ENCODE measurements at places on chromosomes 4 and X. TPM values are rescaled to one million over a fixed set of nuclear protein-coding genes. Genes with fewer than 3 reads are reported as not detected.

The ARHGAP24 gene
- total RNA-seq: 12.4 TPM

The RHOH gene
- 1.5 TPM for total RNA-seq

The TCEAL7 gene
- total RNA-seq: 90.0 TPM

The STATH gene
- not detected for total RNA-seq

The PABPC1L2A gene
- total RNA-seq: not detected

- no peak for DNase-seq
- H3K27me3 ChIP-seq: no peaks in the 10 kb centered on the region
- H3K4me1 ChIP-seq: no peaks in the 10 kb centered on the region
- no peak overlapping the region for H3K4me3 ChIP-seq
- no peak overlapping the region for H3K27ac ChIP-seq
- no peaks in the 10 kb centered on the region for H3K36me3 ChIP-seq
Observed at GRCh38 chr4:163624727-163625126, 130.2 kb downstream of the TMA16 start.

GRCh38 chr4:181688872-181689271, 554.3 kb upstream of the TENM3 start:
- DNase-seq: no peak
- H3K4me1 ChIP-seq: no peaks in the 10 kb centered on the region
- H3K4me3 ChIP-seq: no peak overlapping the region
- no peaks in the 10 kb centered on the region for H3K36me3 ChIP-seq

DNA sequence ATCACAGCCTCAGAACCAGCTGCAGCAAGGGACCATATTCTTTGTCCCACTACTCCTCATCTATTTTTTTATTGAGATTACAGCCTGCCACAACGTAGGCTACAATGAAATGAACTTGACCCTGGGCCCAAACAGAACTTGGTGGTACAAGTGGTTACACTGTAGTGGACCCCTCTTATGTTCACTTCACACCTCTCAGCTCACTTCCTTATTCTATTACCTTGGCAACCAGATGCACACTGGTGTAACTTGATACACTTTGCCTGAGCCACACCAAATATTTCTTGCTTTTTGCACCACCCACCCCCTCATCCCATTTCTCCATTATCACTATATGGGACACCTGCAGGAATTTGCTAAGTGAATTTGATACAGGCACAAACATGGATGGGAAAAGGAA, 105.8 kb downstream of the CXCL13 start:
- no peak for DNase-seq
- no peaks in the 10 kb centered on the region for H3K4me1 ChIP-seq
- no peaks in the 10 kb centered on the region for H3K27me3 ChIP-seq
- H3K36me3 ChIP-seq: no peaks in the 10 kb centered on the region
- no peak overlapping the region for H3K27ac ChIP-seq
- no peak overlapping the region for H3K4me3 ChIP-seq

DNA sequence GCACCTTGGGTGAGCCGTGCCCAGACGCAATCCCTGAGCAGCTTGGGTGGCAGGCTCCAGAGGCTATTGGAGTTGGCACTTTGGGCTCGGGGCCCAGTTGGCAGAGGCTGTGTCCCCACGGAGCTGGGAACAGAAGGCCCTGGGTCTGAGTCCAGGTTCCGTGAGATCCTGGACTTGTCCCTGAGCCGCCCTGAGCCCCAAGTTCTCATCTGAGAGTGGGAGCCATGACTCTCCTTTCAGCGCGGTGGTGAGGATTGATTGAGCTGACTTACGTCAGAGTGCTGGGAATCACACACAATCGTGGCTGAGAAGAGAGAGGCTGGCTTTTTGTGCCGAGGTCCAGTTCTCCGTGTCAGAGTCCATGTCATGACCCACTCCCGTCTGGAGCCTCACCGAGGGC, 98.0 kb downstream of the PSAPL1 start:
- DNase-seq: no peak
- no peaks in the 10 kb centered on the region for H3K4me1 ChIP-seq
- no peak overlapping the region for H3K27ac ChIP-seq
- H3K4me3 ChIP-seq: no peak overlapping the region

DNA sequence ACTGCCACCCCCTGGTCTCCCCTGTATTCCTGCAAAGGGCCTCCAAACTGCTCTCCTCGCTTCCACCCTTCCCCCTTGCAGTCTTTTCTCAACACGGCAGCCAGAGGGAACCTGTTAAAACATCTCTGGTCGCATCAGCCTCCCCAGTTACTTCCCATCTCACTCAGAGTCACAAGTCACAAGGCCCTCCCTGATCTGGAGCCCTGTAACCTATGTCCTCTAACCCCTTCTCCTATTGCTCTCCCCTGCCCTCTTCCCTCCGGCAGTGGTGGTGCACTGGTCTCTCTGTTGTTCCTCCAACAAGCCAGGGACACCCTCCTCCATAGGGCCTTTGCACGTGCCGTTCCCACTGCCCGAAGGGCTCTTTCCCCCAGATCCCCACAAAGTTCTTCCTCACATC, 73.2 kb downstream of the SH3KBP1 start:
- no peak overlapping the region for H3K27ac ChIP-seq
- no peak overlapping the region for H3K4me3 ChIP-seq
- H3K4me1 ChIP-seq: no peaks in the 10 kb centered on the region
- H3K27me3 ChIP-seq: no peaks in the 10 kb centered on the region
- DNase-seq: no peak

DNA sequence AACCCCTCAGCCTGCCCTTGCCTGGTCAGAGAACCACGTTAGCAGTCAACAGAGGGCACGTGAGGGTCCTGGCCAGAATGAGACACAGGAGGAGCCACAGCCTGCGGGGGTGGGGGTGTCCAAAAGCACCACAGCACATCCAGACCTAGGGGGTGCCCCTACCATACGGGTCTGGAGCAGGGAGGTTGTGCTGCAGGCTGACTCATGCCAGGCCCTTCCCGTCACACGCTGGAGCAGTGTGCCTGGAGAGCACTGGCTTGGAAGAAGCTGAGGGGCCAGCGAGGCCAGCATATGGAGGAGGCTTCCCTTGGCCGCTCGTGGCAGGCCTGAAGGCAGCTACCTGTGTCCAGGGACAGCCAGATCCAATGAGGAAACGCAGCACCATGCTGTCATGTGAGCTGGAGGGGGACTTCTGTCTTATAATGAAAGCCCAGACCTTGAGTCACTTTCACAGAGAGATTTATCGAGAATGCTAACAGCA, 1.5 kb upstream of the IRAK1 start:
- H3K36me3 ChIP-seq: no peaks in the 10 kb centered on the region
- peak overlapping the region; percentile 88 for H3K27ac ChIP-seq
- H3K4me1 ChIP-seq: no peaks in the 10 kb centered on the region
- no peak for DNase-seq
- H3K4me3 ChIP-seq: no peak overlapping the region

DNA sequence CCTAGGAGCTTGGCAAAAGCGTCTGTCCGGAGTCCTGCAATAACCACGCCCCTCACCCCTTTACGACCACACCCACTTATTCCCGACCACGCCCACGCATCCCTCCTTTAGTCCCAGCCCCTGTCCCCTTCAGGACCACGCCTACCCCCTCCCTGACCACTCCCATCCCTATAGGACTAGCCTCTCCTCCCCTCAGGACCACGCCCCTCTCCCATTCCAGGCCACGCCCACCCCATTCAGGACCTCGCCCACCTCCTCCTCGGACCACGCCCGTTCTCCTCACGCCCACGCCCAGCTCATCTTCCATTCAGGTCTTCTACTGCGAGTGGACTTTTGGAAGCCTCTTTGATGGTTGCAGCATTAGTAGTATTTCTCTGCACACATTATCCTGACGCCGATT, 131.2 kb upstream of the STX18 start:
- H3K27ac ChIP-seq: no peak overlapping the region
- DNase-seq: peak; percentile 24
- H3K27me3 ChIP-seq: no peaks in the 10 kb centered on the region
- no peaks in the 10 kb centered on the region for H3K36me3 ChIP-seq

GRCh38 chrX:47285836-47286320, 53.1 kb downstream of the USP11 start:
- H3K36me3 ChIP-seq: no peaks in the 10 kb centered on the region
- H3K4me1 ChIP-seq: no peaks in the 10 kb centered on the region
- peak; percentile 22 for DNase-seq
- peak overlapping the region; percentile 63 for H3K27ac ChIP-seq
- H3K27me3 ChIP-seq: no peaks in the 10 kb centered on the region
- H3K4me3 ChIP-seq: no peak overlapping the region

GRCh38 chr4:76199664-76200211, 13.9 kb downstream of the SCARB2 start:
- no peaks in the 10 kb centered on the region for H3K27me3 ChIP-seq
- H3K4me3 ChIP-seq: no peak overlapping the region
- H3K36me3 ChIP-seq: no peaks in the 10 kb centered on the region

DNA sequence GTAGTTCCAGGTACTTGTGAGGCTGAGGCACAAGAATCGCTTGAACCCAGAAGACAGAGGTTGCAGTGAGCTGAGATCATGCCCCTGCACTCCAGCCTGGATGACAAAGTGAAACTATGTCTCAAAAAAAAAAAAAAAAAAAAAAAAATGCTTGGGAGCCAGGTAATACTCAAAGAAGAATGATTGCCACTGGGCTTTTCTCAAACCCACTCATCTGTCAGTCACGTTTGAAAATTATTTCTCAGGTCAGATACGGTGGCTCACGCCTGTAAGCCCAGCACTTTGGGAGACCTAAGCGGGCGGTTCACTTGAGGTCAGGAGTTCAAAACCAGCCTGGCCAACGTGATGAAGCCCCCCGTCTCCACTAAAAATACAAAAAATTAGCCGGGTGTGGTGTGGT, 155.7 kb downstream of the RELL1 start:
- H3K36me3 ChIP-seq: no peaks in the 10 kb centered on the region
- no peak overlapping the region for H3K4me3 ChIP-seq
- no peaks in the 10 kb centered on the region for H3K27me3 ChIP-seq
- no peak for DNase-seq

DNA sequence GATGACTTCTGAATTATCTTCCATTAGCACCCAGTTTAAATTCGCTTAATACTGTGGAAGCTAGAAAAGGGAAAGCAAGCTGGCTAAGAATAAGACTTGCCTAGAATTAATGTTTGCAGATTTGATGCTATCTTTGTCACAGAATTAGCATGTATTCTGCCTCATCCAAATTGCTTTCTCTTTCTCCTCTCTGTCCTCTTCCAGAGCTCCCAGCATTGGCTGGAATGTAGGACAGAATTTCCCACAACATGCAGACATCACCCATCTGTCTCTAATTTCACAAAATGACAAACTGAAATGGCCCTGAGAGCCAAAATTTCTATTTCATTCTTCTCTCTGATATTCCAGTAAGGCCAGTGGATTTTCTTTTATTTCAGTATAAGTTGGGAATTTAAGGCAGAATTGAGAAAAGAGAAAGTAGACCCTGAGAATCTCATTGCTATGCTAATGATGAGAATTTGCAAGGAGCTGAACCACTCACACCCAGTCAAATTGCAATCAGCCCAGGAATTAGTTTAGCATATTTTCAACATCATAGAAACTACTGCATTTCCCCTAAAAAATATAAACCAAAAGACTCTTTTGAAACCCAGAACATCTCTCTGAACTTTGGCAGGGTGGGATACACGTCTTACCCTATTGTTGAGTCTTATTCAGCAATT, 188.8 kb downstream of the RCHY1 start:
- DNase-seq: no peak
- no peaks in the 10 kb centered on the region for H3K36me3 ChIP-seq
- H3K4me1 ChIP-seq: no peaks in the 10 kb centered on the region
- H3K27me3 ChIP-seq: no peaks in the 10 kb centered on the region

DNA sequence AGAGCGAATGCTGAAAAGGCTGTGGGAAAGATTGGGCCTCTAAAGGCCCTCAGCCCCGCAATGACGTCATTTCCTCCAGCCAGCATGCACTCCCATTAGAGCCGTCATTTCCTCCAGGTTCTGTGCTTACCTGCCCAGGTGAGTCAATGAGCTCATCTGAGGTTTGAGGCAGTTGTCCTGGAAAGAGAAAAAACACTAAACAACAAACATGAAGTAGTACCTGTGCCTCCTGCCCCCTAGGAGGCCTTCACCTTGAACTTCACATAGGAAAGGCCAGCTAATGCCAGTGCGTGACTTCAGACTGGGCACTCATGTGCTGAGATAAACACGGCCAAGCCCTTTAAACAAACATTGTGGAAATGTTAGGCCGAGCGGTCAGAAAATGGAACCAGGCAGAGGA, 55.9 kb downstream of the FHDC1 start:
- H3K4me3 ChIP-seq: no peak overlapping the region
- DNase-seq: no peak
- no peaks in the 10 kb centered on the region for H3K4me1 ChIP-seq

DNA sequence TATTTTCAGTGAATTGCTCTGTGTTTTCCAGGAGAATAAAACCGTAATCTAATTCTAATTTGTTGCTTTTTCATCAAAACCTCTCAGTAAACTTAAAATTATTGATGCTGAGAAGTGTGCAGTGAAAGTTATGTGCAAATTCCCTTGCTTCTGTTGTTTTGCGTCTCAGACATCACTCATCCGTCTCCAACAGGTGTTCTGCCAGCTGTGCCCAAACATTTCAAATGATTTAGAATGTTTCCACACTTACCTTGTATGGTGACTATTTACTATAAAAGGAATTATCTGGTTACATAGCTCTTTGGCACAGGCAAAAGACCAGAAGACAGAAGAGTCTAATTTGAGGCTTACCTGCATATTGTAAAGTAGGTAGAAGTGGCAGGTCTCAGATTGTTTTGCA, 184.0 kb downstream of the BMPR1B start:
- DNase-seq: no peak
- H3K27ac ChIP-seq: no peak overlapping the region
- H3K4me3 ChIP-seq: no peak overlapping the region
- H3K36me3 ChIP-seq: no peaks in the 10 kb centered on the region

DNA sequence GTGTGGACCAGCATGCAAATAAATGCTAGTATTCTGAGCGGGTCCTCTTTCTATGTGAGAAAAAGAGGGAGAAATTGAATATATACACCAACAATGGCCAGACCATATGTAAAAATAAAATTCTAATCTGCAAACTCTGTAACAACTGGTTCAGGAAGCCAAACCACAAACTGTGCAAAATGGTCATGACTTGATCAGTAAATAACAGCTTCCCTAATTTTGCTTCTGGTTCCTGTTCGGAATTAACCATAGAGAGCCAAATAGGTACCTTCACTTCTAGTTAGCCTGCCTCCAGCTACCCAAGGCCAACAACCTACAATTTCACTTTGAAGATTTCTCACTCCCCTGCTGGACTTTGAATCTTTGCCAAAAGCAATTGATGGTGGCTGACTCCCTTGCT, 1313.2 kb downstream of the ADGRL3 start:
- H3K36me3 ChIP-seq: no peaks in the 10 kb centered on the region
- H3K27ac ChIP-seq: no peak overlapping the region
- H3K4me3 ChIP-seq: no peak overlapping the region
- no peak for DNase-seq

Measured in uterus (tissue), 4 donors.